ENCODE measurements at places on chromosomes 3 and 15. TPM values are rescaled to one million over a fixed set of nuclear protein-coding genes. Genes with fewer than 3 reads are reported as not detected.

DNA sequence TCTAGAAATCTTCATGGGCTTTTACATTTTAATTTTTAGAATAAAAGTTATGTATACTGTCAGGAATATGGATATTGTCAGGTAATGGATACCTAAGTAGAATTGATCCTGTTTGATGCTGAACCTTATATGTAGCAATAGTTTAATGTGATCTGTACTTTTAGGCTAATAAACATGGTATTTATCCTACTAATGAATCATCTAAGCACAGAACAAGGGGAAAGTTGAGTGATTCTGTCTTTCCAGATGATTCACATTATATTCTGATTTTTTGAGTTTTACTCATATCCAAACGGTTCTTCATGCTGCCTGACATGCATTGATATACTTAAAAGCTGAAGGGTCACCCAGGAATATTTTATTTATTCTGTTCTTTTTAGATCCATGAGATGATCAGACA, 34.5 kb downstream of the FANCI start:
- no peaks in the 10 kb centered on the region for H3K4me1 ChIP-seq
- no peak for DNase-seq
- no peaks in the 10 kb centered on the region for H3K27me3 ChIP-seq
- peaks cover 5% of the 10 kb centered on the region for H3K36me3 ChIP-seq

The SNX22 gene
- 0.20 TPM for total RNA-seq

The GOLGA6B gene
- not detected for total RNA-seq

DNA sequence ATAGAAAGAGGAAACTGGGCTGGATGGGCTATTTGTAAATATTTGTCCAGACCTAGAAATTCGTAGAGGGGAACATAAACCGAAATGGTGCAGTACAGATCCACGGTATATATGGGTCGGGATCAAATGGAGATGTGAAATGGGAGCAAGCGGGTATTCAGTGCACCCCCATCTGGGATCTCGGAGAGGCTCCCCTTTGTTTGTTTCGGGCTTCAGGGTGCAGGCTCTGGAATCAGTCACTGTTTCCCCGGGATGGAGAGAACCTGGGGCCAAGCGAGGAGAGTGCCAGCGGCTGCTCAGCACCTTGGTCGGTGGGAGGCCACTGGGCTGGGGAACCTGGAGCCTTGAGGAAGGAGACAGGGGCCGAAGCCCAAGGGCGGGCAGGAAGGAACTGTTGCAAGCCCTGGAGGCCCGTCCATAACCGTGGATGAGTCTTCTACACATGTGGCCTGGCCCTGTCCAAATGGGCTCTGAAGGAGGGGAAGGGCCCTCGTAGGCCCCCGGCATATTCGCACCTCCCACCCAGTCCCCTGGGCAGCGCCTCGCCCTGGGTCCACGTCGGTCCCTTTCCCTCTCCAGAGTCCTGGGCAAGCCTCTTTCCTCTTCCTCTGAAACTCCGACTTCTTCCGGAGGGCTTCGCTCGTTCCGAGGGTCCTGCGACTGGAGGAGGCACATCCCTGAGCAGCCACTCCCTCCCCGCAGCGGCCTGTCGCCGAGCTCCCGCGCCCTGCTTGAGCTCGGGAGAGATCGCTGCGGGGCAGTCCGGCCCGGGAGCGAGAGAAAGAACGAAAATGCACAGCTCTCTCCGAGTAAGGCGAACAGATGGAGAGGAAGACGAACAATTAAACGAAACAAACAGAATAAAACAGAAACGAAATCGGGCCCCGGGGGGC, 3.0 kb downstream of the ISL2 start:
- no peak overlapping the region for H3K27ac ChIP-seq
- H3K36me3 ChIP-seq, result no peaks in the 10 kb centered on the region
- H3K27me3 ChIP-seq, result peaks cover 41% of the 10 kb centered on the region
- DNase-seq, result no peak

GRCh38 chr15:59312205-59312604, 60.5 kb downstream of the MYO1E start:
- no peaks in the 10 kb centered on the region for H3K36me3 ChIP-seq
- H3K27me3 ChIP-seq, result no peaks in the 10 kb centered on the region

GRCh38 chr3:186946756-186947375, 16.5 kb downstream of the ST6GAL1 start:
- H3K4me3 ChIP-seq, result no peak overlapping the region
- peaks cover 8% of the 10 kb centered on the region for H3K4me1 ChIP-seq
- no peak overlapping the region for H3K27ac ChIP-seq
- H3K27me3 ChIP-seq, result no peaks in the 10 kb centered on the region

Measured in CD4-positive, CD25-positive, alpha-beta regulatory T cell (primary cell).